ENCODE measurements at places on chromosomes 5 and 9.

- no peak for DNase-seq
These were observed 204.9 kb downstream of the ELAVL2 start for GRCh38 chr9:23621188-23621587.

DNA sequence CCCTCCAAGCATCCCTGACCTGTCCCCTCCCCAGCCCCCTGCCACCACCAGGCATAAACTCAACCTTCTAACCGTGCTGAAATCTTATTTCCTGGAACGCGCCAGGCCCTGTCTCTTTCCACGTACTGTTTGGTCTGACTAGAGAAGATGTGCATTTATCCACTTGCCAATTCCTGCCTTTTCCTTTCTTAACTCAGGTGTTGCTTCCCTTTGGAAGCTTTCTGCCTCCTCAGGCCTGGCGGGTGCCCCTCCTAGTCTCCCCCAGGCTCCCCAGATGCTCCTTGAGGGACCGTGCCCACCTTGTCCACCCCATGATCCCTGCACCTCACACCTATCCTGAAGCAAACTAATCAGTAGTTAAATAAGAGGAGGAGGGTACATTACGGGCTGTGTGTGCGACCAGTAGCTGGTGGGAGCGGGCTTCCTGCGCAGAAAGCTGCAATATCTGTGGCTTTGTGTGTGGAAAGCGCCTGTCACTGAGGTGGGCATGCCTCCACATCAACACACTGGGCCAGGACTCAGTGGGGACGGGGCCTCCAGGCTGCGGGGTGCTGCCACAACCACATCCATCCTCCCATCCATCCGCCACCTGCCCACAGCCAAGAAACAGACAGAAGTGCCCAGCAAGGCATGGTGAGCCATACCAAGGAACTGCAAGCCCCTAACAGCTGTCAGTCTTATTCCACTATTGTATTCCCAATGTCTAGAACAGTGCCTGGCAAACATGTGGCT, 73.5 kb downstream of the COL23A1 start:
- no peak for DNase-seq

DNA sequence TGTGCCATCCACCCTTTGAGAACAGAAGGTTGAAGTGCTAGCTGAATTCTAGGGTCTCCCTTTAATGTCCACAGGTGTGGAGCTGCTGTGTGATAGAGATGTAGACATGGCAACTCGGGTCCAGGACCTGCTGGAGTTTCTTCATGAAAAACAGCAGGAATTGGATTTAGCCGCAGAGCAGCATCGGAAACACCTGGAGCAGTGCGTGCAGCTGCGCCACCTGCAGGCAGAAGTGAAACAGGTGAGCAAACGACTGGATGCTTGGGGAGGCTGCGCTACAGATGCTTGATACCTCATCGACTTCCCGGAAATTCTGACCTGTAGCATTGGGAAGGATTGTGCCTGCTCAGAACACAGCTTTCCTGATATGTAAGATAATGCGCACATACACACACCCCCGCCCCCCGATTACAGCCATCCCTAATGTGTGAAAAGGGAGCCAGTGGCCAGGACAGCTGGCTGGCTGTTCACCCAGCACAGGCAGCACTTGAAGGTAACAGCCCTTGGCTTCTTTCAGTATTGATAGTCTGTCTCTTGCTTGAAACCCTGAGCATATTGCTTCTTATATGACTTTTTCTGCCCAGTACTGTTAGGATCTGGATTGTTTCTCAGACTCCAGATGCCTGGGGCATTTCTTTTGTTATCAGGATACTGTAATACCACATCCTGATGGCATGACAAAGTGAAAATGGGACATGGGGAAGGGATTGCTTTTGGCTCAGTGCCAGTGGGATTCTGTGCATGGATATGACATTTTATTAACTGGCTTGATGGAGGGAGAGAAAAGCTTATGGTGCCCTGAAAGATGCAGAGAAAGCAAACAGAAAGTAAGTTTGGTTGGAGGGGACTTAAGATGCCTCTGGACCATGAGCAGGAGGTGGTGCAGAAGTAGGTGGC, 216.8 kb upstream of the OTULINL start:
- no peak for DNase-seq

- DNase-seq, result no peak
These were observed 22.7 kb upstream of the NDUFS4 start for GRCh38 chr5:53537711-53538110.

DNA sequence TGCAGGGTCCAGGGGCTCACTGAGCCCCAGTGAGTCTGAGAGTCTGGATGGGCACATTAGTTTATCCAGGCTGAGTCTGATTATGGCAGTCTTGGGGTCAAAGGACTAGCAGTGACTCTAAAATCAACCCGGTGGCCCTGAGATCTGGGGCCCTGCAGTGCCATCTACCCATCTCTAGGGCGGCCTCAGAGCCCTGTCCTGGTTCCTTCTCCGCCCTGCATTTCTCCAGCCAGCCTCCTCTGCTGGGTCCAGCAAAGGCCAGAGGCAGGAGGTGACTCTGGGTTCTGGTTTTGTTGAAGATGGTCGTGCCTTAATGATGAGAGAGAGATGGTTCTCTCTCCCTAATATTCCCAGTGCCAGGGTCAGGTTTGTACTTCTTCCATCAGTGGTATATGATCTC, 15.0 kb downstream of the DCANP1 start:
- DNase-seq, result no peak

DNA sequence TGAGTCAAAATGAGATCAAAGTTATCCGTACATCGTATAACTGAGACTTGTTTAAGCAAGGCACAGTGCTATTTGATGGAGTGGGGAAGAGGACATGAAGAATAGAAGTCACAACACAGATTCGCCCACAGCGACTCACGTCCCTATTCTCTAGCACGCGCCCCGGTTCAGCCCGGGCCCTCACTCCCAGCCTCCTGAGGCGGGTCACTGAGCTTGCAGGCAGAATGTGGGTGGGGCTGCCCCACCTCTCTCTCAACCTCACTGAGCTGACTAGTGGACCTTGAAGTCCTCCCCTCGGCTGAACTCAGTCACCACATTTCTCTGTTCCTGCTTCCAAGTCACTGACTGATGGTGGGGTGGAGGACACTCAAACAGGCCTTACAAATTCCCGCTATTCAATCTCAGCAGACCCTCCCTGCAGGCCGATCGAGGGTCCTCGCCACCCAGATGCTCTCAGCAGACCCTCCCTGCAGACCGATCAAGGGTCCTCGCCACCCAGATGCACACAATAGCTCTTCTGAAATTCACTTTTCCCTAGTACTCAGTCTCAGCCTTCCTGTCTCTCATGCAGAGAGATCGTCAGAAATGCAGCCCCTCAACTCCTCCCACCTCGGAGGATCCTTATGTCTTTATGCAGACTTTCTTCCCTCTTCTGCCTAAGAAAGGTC, 12.9 kb downstream of the GLDC start:
- DNase-seq, result no peak

GRCh38 chr5:16815432-16815831, 120.7 kb downstream of the MYO10 start:
- no peak for DNase-seq

GRCh38 chr9:110995420-110996340, 42.6 kb downstream of the LPAR1 start:
- DNase-seq, result no peak

DNA sequence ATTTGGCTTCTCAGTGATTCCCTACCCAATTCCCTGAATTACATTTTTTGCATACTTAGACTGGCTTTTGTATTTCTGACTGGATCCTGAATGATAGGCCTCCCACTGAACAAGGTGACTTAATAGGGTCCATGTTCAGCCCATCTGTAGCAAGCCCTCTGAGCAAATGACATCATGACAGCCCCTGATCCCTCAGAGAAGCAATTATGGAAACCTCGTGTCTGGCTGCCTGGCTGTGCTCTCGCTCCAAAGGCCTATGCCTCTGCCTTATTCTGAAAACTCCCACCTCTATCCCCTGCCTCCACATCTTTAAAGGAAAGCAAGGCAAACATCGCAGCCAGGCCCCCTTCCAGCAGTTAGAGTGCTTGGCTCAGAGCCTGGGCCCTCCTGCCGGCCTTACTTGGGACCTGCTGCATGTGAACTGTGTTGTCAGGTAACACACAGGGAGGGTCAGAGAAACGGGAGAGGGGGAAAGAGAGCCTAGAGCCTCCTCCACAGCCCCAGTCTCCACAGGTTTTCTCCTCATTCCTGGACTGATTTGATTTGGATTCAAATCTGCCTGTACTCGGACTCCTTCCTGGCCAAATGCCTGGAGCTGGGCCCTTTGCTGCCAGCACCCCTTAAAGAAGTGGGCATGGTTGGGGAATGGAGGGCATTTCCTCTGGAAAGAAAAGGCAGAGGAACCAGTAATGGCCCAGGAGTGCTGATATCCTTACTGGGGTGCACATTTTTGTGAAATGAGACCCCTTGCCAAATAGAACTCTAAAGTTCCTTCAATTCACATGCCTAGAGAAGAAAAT, 3.8 kb downstream of the DCANP1 start:
- no peak for DNase-seq

DNA sequence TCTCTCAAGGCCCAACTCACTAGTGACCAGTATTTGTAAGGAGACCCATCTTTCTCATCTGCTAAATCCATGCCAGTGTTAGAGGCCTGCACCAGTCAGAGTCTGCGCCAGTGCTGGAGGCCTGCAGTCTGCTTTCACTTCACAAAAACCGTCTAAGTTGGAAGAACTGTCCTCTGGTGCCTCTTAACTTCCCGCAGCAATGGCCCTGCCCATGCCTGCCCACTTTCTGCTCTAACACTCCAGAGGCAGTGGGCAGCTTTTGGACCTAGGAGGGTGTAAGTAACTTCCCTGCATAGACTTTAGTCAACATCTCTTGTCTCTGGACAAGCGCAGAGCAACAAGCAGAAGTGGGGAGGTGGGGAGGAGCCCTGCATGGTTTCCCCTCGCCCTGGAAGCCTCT, 152.9 kb downstream of the AUH start:
- no peak for DNase-seq

- DNase-seq, result no peak
These were observed 51.5 kb upstream of the RNU6ATAC start for GRCh38 chr9:134215699-134216448.

DNA sequence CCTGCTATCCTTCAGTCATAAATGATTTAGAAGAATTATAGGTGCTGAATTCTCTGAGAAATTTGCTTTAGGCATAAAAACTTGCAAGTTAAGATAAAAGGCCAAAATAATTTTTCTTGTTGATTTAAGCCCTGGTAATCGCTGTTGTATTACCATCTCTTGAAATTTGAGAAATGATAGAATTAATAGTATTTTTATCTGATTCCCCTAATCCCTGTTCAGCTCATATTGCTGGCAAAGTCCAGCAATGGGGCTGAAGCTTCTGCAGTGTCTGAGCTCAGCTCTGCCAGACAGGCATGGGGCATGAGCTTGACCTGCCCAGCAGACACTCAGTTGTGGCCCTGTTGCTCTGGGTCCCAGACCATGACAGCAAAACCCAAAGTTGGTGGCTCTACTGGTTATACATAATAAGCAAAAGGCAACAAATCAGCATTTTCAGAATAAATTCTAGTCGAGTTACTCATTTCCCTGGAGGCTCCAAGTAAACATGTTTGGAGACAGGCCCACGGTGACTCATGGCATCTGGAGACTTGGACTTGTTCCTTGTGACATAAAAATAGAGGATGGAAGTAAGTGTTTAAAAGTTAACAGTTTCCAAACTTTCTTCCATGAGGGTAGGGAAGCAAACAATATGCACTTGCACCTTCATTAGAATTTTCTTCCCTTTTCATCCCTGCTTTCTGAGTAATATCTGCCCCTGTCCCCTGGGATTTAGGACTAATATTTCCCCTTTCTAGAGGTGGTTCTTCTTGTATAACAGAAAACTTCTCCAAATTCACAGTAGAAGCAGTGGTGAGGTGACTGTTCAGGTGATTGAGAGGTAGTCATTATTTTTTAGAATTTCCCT, 60.2 kb upstream of the SLC2A8 start:
- no peak for DNase-seq

DNA sequence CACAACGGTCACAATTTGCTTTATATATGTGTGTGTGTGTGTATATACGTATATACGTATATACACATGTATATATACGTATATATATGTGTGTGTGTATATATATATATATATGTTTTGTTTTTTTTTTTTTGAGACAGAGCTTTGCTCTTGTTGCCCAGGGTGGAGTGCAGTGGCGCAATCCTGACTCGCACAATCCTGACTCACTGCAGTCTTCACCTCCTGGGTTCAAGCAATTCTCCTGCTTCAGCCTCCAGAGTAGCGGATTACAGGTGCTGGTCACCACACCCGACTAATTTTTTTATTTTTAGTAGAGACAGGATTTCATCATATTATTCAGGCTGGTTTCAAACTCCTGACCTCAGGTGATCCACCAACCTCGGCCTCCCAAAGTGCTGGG, 3.1 kb downstream of the RNF38 start:
- no peak for DNase-seq

- no peak for DNase-seq
These were observed 472.3 kb downstream of the LRRC70 start for GRCh38 chr5:63050916-63051315.

DNA sequence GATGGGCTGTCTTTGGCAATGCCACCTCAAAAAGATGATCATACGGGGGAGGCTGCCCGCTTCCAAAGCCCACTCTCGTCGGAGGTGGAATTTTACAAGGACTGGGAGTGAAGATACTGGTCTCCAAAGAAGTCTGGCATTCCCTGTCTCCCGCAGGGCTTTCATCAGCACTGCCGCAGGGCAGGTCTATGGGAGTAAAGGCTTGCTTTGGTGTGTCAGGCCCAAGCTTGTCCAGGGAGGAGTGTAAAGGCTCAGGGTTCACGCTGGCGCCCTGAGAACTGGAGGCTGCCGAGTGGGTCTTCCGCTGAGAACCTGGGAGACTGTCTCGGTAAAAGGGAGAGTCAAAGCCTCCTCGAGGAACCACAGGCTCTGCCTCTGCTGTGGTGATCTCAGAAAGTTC, 27.0 kb downstream of the SPACA9 start:
- DNase-seq, result no peak

DNA sequence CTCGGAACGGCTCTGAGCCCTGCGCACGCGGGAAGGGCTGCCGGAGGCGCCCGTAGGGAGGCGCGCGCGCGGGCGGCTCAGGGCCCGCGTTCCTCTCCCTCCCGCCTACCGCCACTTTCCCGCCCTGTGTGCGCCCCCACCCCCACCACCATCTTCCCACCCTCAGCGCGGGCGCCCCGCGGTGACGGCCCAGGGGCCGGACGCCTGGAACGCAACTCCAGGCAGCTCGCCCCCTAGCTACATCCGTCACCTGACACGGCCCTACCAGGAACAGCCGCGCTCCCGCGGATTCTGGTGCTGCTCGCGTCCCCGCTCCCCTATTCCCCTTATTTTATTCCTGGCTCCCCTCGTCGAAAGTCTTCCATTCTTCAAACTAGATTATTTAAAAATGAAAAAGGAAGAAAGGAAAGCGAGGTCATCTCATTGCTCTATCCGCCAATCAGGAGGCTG, at the start of gene CDKN2B-AS1:
CDKN2B-AS1 (plus strand) TSS at position 236 of the 450 bp plus-strand sequence.
- DNase-seq, result no peak
